Motor neuron (in vitro differentiated cells): ENCODE measurements at places on chromosomes 7 and 10. TPM values are rescaled to one million over a fixed set of nuclear protein-coding genes. Genes with fewer than 3 reads are reported as not detected.
A peak's percentile ranks its signal among the peaks of the same experiment; 100 is the strongest.

Gene POLR2J
- 37.3 and 47.2 TPM in 2 replicates for total RNA-seq

Gene GJD4
- total RNA-seq: not detected in 2 replicates

Gene SPDYE5
- 1.4 and 1.9 TPM in 2 replicates for total RNA-seq

- ATAC-seq: no peak
Observed at GRCh38 chr10:13485623-13486022, 43.2 kb downstream of the BEND7 start.

Gene SLC26A5
- 1.6 and 3.3 TPM in 2 replicates for total RNA-seq

- no peak for ATAC-seq
Observed at GRCh38 chr7:66198469-66198868, 6.7 kb upstream of the TPST1 start.

Gene TMEM236
- 0.10 and 0.15 TPM in 2 replicates for total RNA-seq

DNA sequence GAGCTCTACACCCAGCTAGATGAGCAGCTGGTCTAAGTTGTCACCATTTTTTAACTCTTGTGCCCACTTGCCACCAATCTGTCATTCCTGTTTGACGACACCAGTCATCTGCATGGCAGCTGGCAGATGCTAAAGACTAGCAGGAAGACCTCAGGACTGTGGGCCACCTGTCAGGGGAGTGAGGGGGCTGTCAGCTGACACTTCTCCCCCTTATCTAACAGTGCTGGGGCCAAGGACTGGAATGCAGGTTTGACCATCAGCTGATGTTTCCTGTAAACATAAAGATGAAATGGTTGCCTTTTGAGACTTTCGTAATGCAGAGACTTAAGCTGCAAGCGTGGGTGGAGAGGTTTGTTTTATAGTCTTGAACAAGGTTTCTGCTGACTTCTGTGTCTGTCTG, 93.5 kb downstream of the WNT2 start:
- ATAC-seq: no peak

Gene ASZ1
- 0.14 TPM in 1 of 2 replicates, not detected in the other for total RNA-seq

Gene SYT15B
- 0.46 and 0.67 TPM in 2 replicates for total RNA-seq

Gene ACSM6
- total RNA-seq: not detected in 2 replicates

DNA sequence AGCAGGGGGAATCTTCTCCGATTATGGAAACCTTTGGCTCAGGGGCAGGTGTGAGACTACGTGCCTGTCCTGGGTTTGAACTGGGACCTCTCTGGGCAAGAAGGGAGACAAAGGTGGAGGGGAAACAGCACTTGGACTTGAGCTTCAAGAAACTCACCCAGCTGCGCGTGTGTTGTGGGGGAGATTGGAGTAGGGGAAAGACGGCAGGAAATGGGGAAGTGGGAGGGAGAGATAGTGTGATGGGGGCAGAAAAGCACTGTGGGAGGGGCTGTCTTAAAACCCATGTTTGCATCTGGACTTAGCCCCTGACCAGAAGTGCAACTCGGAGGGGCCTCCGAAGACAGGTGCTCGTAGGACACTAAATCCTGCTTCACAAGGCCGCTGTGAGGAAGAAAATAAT, 107.0 kb downstream of the HIP1 start:
- no peak for ATAC-seq

DNA sequence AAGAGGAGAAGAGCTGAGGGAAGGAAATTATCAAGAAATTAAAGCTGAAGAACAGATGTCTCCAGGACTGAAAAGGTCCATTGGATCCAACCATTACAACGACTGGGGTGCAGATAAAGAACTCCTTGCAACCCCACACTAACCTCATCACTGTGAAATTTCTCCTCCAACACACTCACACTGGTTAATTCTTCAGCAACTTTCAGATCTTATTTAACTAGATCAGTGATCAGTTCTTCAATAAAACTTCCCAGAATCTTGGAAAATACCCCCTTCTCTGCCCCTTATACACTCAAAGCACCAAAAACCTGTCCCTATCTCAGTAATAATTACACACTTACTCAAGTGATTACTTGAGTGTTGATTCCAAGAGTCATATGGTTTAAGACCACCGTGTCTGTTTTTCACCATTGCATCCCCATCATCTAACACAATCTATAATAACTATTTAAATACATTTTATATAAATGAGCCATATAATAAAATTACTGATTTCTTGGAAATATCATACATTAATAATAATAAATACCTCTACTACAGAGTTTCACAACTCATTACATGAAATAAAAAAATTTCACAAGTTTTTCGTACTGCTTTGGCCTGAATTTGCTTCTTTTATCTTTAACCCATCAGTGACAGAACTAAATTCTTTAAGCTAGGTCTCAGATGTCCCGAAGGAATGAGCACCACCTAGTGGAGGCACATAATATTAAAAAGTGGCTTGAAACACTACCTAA, 123.7 kb downstream of the MPP7 start:
- no peak for ATAC-seq

GRCh38 chr7:93367254-93367653, 135.1 kb downstream of the VPS50 start:
- no peak for ATAC-seq

DNA sequence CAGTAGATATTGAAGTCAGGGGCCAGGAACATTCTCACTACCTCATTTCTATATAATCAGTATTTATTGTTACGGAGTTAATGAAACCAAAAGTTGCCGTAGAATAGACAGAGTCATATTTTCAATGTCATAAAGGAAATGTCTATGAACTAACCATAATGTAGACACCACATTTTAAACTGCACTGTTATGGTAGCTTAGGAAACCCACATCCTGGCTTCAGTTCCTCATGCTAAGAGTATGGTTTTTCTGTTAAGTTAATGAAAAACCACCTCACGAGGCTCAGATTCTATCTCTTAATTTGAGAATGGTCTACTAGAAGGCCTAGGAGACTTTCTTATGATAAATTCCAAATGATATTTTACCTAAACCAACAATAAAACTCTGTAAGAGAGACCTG, 166.5 kb downstream of the TMEM26 start:
- ATAC-seq: no peak

Gene PITX3
- 0.66 TPM in 1 of 2 replicates, not detected in the other for total RNA-seq

- ATAC-seq: no peak
Observed at GRCh38 chr10:108166401-108166800, 1001.9 kb upstream of the SORCS1 start.

Gene IFIT1
- total RNA-seq: 13.8 and 14.1 TPM in 2 replicates

DNA sequence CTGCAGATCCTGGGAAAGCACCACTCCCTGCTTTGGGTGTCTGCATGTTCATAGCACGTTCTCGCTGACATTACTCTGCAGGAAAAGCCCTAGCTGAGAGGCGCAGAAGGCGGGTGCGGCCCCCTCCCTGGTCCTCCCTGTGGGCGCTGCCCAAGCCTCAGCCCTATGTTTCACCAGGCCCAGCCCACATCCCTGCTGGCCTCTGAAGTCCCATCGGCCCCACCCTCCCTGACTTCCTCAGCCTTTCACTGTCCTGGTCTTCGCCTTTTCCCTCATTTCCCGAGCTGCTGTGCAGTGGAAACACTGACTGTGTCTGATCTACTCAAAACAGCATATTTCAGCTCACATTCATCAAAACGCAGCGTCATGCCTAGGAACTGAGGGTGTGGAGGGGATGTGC, 36.3 kb upstream of the DIP2C start:
- peak; percentile 27 for ATAC-seq

- ATAC-seq: no peak
Observed at GRCh38 chr7:54397836-54398612, 144.2 kb upstream of the VSTM2A start.
